ENCODE measurements at places on chromosomes 7 and 10.

- DNase-seq, result no peak
Observed at GRCh38 chr10:7874864-7875263, 56.6 kb downstream of the TAF3 start.

DNA sequence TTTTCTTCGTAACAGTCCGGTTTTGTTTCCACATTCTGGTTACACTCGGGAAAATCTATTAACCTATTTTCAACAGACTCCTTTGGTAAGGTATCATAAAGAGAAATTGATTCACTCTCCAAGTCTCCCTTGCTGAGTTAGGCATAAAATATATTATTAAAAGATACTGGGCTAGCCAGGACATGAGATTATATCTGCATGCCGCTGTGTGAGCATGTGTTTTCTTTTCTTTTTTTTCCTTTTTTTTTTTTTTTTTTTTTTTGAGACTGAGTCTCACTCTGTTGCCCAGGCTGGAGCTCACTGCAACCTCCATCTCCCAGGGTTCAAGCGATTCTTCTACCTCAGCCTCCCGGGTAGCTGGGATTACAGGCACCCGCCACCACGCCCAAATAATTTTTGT lies 23.0 kb upstream of the SFMBT2 start:
- no peak for DNase-seq

DNA sequence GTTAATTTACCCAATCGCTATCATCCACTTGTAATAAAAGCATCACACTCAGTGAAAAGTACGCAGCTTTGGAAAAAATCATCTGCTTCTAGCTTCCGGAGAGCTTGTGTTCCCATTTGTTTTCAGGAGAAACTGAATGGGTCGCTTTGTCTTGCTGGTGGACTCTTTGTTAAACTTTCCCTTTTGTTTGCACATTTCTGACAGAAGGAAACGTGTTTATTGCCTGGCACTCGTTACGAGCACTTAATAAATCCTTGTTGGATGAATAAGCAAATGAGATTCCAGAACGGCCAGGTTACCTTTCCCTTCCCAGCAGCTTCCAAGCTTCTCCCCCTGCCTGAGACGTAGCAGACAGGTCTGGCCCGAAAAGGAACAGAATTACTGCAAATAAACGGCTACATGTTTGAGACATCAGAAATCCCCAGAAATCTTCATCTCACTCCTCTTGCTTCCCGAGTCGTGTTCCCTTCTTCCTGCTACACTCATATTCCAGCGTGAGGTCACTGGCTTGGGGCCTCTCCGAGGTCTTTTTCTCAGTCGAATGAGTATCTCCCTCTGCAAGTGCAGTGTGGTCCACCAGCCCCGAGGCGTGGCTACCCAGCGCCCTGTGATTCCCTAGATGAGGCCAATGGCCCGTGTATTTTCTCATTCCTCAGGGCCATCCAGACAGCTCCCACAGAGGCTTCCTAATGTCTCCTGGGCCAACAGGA lies 167.2 kb downstream of the FRMD4A start:
- no peak for DNase-seq

GRCh38 chr7:127287133-127287532 lies 34.4 kb upstream of the GRM8 start:
- no peak for DNase-seq
